GM13976 (cell line): ENCODE measurements at places on chromosomes 7 and 10.

- DNase-seq: no peak
Observed at GRCh38 chr10:44759122-44759521, 152.0 kb upstream of the TMEM72 start.

DNA sequence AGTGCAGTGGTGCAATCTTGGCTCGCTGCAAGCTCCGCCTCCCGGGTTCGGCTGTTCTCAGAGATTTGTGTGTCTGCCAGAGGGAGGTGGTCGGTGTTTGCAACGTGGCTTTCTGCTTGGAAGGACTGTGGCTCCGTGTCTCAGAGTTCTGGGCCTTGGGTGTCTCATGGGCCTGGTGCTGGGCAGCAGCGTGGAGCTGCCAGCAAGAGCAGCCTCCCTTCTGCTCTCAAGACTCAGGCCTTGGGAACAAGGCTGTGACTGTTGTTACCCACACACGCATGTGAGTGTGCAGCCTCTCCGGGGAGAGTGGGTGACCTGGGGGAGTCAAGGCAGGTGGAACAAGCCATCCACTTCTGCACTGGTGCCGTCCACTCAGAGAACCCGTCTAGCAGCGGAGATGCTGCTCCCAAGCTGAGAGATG lies 52.0 kb downstream of the VIPR2 start:
- DNase-seq: no peak

GRCh38 chr10:43305876-43306275 lies 39.0 kb upstream of the RASGEF1A start:
- no peak for DNase-seq

DNA sequence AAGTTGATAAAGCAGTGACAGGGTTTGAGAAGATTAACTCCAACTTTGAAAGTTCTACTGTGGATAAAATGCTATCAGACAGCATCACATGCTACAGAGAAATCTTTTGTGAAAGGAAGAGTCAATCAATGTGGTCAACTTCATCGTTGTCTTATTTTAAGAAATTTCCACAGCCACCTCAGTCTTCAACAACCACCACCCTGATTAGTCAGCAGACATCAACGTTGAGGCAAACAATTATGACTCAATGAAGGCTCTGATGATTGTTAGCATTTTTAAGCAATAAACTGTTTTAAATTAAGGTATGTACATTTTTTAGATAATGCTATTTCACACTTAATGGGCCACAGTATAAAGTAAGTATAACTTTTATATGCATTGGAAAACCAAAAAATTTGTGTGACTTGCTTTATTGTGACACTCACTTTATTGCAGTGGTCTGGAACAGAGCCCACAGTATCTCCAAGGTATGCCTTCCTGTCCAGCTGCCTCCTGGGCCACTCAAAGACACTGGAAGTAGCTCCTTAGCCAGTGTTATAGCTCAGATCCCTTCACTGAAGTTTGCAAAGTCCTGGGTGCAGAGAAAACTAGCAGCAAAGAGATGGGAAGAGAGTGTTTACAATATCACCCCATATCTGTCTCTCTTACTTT lies 293.1 kb downstream of the ARHGAP12 start:
- DNase-seq: no peak

- peak; percentile 57 for DNase-seq
Observed at GRCh38 chr10:73814896-73815718, 3.7 kb upstream of the NDST2 start.

- no peak for DNase-seq
Observed at GRCh38 chr7:97009753-97010732, 4.7 kb downstream of the DLX6 start.

GRCh38 chr7:78198756-78199155 lies 400.2 kb downstream of the PHTF2 start:
- DNase-seq: no peak

- DNase-seq: no peak
Observed at GRCh38 chr7:133299676-133300075, 46.8 kb downstream of the EXOC4 start.

DNA sequence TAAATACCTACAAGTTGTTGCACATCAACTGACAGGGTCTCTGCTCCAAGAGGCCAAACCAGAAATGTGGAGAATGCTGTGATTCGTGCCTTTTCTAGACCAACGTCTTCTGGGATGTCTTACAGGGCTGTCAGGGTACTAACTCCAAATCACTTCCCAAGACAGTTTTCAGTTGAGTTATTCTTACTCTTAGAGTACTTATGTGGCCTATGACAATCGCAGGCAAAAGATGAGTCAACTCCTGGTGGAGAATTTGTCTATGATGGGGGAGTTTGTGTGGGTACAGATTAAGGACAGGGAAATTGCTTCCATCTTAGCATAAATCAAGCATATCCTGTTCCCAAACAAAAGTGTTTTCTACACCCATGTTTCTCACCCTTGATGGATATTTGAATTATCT lies 734.8 kb downstream of the TNS3 start:
- no peak for DNase-seq

GRCh38 chr7:7221599-7222038 lies 39.3 kb downstream of the C1GALT1 start:
- no peak for DNase-seq

DNA sequence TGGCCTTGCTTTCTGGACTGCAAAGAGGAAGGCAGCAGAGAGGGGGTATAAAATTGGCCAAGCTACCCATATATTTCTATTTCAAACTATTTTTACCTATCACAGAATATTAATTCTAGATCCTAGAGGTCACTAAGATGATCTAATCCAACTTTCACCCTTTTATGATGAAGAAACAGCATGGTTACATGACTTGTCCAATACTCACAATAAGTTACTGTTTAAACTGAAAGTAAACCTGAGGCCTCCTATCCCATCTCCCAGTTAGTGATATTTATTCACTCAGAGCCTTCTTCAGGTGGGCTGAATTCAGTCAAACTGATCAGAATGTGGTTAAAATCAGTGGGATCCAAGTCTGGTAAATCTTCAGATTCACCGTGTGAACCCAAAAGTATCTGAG lies 1345.1 kb downstream of the XPNPEP1 start:
- no peak for DNase-seq

GRCh38 chr10:60048091-60048501 lies 141.7 kb upstream of the CCDC6 start:
- DNase-seq: no peak

GRCh38 chr10:133324198-133324792 lies 12.4 kb downstream of the CALY start:
- no peak for DNase-seq

DNA sequence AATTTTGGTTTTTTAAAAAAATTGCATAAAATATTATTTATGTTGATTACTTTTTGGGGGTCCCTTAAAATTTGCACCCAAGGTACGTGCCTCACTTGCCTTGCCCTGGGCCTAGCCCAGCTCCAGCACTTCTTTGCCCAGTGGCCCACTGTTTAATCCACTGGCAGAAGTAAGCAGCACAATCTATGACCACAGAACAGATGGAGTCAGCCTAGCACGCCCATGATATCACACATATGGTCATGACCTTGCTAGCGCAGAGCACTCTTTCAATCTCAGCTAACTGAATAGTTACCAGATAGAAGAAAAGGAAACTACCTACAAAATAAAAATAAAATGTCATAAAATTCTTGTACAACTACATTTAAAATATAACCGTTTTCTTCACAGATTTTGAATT lies 5.6 kb downstream of the OGA start:
- no peak for DNase-seq

- no peak for DNase-seq
Observed at GRCh38 chr7:38928506-38928905, 19.5 kb upstream of the VPS41 start.

GRCh38 chr7:107427462-107427861 lies 42.4 kb upstream of the GPR22 start:
- DNase-seq: no peak

GRCh38 chr10:128286141-128286761 lies 160.0 kb upstream of the MKI67 start:
- no peak for DNase-seq

DNA sequence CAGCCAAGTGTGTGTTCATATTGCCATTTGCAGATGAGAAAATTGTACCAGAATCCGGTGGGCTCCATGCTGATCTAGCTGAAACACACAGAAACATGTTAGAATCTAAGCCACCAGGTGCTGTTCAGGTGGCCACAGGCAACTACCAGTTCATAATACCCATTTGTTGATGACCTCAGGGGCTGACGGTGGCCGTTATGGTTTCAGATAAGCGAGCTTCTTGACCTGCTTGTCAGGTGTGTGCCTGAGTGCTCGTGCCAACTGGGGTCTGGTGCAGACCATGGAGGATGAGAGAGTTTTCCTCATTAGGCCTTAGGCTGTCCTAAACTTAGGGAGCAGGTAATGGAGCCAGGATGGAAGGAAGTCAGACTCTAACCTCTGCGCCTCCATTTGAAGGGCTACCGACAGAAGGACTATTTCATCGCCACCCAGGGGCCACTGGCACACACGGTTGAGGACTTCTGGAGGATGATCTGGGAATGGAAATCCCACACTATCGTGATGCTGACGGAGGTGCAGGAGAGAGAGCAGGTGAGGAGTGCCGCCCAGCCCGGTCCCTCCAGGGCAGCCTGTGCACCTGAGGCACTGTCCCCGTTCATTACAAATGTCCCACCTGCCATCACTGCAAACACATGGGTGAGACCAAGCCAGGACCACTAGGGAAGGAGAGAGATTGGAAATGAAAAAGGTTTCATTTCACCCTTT lies 53.1 kb downstream of the MKI67 start:
- no peak for DNase-seq

GRCh38 chr10:4246881-4247358 lies 461.9 kb upstream of the KLF6 start:
- DNase-seq: no peak
